ENCODE measurements at places on chromosomes 5 and 9.

DNA sequence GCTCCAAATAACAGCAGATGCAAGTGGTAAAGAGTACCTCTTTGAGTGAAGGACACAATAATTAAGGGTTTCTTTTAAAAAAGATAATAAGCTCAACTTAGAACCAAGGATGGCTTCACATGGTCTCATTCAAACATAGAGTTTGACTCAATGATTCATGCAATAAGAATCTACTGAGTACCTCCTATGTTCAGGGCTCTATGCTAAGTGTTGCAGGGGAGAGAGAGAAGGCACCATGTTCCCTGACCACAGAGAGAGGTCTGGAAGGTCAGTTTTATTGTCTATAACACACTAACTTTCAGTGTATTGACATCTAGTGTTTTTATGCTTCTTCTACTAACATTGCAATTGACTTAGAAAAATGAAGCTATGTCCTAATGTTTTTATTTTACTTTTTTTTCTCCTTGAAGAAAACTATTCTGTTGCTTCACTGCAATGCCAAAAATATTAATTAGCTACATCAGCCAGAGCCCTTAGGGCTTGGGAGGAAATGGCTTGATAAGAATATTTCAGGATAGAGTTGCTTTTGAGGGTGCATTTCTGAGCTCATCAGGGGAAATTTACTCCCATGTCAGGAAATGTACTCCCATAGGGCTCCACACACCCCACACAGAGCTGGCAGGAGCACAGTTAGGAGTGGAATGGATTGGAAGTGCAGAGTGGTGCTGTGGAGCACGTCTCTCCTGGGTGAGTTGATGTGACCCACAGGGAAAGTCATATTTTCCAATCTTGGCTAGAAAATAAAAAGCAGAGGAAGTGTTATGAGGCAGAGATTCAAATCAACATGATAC lies 106.6 kb downstream of the PDE8B start:
- DNase-seq, result no peak

- DNase-seq, result no peak
These were observed 316.3 kb downstream of the MCTP1 start for GRCh38 chr5:94968507-94969095.

DNA sequence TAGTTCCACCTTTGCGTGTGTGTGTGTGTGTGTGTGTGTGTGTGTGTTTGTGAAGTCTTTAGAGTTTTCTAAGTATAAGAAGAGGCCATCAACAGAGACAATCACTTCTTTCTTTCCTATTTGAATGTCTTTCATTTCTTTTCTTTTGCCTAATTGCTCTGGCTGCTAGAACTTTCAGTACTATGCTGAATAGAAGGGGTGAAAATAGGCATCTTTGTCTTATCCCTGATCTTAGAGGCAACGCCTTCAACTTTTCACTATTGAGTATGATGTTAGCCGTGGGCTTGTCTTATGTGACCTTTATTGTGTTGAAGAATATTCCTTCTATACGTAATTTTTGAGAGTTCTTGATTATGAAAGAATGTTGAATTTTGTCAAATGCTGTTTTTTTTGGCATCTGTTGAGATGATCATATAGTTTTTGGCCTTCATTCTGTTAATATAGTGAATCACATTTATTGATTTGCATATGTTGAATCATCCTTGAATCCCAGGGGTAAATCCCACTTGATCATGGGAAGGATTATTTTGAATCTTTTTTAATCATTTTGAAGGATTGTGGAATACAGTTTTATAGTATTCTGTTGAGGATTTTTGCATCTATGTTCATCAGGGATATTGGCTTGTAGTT lies 134.8 kb upstream of the CD180 start:
- DNase-seq, result no peak

DNA sequence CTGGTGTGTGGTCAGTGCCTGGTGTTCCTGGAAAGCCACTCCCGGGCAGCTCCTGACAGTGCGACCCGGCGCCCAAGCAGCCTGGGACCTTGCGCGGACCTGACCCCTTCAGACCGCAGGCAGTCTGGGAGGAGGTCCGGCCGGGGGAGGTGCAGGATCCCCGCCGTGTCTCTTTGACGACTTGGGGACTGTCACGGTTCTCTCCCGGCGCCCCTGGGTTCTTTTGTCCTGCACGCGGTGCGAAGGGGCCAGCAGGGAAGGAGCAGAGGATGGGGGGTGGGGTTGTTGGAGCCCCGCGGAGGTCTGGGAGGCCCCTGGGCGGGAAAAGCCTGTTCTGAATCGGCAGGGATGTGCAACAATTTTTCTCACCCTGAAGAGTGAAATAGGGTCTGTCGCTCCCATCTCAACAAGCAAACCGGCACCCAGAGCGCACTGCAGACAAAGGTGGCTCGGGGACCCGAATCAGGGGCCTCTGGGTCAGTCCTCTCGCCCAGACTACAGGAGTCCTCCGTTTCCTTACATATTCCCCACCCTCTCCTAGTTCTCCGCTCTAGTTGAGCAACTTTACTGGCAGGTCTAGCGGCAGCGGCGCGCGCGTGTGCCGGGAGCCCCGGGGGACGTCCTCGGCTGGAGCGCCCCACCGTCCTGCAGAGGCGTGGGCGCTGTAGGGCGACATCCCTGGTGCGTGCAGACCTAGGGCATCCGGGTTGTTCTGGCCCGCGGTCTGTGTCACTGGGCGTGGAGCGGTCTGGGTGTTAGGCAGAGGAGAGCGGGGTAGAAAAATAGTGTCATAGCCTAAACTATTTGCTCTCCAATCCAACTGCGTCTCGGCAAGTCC lies 1.2 kb downstream of the VCAN start:
- no peak for DNase-seq

DNA sequence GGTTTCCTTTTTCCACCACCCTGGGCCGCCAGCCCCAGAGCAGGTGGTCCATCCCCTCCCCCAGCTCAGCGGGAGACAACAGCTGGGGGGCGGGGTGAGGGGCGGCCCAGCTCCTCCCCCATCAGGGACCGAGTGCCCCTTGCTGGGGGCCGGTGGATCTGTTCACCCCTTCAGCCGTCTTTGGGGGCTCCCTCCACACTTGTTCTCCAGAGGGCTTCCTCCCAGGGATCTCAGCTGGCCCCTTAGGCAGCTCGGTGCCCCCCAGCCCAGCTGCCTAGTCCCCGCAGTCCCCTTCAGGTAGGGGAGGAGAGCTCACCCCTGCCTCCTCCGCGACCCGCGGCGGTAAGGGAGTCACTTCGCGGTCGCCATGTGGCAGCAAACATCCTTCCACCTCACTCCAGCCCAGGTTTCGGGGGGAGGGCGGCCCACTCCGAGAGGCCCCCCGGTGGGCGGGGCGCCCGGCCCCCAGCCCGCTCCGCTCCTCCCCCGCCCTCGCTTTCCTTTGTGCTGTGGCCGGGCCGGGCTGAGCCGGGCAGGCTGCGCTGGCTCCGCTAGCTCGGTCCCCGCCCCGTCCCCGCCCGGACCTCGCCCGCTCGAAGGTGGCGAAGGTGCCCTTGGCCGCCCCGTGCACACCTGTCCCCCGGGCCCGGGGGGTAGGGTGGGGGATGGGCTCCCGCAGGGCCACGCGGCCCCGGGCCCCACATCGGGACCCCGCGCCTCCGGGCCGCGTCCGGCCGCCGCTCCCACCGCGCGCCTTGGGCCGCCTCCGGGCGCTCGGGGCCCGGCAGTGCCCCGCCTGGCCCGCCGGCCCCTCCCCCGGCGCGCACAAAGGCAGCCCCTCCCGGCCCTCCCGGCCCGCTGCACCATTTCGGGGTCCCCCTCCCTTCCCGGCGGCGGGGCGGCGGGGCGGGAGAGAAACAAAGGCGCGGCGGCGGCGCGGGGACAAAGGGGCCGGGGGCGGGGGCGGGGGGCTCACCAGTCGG lies 683 bp downstream of the DBN1 start:
- peak; percentile 39 for DNase-seq

Data from stimulated activated CD4-positive, alpha-beta T cell treated with anti-CD3 and anti-CD28 coated beads, Interleukin-4, amount 100 ng/mL, for 48 hours (primary cell).